Ascending aorta (tissue), 2 donors: ENCODE measurements at places on chromosomes 13 and 19. TPM values are rescaled to one million over a fixed set of nuclear protein-coding genes. Genes with fewer than 3 reads are reported as not detected.
A peak's percentile ranks its signal among the peaks of the same experiment; 100 is the strongest.

DNA sequence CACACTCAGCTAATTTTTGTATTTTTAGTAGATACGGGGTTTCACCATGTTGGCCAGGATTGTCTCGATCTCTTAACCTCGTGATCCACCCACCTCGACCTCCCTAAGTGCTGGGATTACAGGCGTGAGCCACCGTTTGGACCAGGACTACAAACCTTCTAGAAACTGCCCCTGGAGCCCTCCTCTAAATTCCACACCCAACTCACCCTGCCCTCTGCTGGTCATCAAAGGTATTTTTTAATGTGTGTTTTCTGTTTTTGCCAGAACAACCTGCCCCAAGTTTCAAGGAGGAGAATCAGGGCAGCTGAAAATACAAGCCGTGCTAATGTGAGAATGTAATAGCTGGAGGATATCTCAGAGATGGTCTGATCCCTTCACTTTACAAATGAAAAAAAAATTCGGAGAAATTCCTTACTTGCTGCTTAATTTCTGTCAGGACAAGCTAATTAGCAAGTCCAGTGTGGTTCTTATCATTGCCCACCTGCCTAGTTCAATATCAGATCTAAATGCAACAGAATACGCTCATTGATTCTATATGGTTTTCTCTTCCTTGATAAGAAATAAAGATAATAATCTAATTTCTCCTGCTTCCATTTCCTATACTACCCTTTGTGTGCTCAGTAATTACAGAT is 4.1 kb downstream of the ATP8A2 start:
- H3K27me3 ChIP-seq, result peaks cover 6% of the 10 kb centered on the region
- H3K4me1 ChIP-seq, result no peaks in the 10 kb centered on the region
- no peak overlapping the region for H3K4me3 ChIP-seq
- no peak for DNase-seq
- no peaks in the 10 kb centered on the region for H3K36me3 ChIP-seq

The ZIK1 gene
- total RNA-seq, result 0.53 TPM

DNA sequence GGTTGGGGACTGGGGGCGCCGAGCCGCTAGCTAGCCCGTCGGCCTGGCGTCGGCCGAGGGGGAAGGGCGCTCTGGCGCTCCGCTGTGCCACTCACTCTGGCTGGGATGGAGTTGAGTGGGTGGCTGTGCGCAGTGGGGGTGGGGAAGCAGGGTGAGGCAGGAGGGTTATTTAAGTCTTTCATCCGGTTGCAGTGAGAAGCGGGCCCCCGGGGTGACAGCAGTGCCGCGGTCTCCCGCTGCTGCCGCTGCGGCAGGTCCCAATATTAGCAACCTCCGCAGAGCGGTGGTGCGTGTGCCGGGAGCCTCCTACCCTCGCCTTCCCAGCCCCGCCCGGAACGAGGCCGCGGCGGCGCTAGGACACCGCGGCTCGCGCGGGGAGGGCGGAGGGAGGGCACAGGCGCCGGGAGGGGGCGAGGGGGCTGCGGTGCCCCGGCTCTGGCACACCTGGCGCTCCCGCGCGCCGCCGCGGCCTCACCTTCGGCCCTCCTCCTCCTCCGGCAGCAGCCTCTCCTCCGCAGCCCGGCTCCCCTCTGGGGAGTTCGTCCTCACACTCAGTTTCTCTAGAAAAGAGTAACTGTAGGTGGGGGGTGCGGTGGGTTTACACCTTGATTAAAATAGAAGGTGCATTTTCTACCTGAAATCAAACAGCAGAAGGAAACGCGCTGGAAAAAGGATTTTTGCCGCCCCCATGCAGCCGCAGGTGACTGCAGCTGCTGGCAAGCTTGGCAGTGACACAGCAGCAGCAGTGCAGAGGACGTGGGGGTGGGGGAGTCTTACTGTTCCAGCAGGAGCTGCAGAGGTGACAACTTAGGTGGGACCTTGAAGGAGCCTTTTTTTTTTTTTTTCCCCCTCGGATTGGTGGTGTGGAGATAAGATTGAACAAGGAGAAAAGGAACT is 4.5 kb downstream of the FGF9 start:
- H3K4me3 ChIP-seq, result peak overlapping the region; percentile 83
- peaks cover 5% of the 10 kb centered on the region for H3K27me3 ChIP-seq
- H3K4me1 ChIP-seq, result peaks cover 32% of the 10 kb centered on the region
- no peak overlapping the region for H3K27ac ChIP-seq

- H3K36me3 ChIP-seq, result no peaks in the 10 kb centered on the region
- H3K4me1 ChIP-seq, result no peaks in the 10 kb centered on the region
- H3K27ac ChIP-seq, result no peak overlapping the region
These were observed 1484.8 kb upstream of the MIR17HG start for GRCh38 chr13:89862691-89863036.

DNA sequence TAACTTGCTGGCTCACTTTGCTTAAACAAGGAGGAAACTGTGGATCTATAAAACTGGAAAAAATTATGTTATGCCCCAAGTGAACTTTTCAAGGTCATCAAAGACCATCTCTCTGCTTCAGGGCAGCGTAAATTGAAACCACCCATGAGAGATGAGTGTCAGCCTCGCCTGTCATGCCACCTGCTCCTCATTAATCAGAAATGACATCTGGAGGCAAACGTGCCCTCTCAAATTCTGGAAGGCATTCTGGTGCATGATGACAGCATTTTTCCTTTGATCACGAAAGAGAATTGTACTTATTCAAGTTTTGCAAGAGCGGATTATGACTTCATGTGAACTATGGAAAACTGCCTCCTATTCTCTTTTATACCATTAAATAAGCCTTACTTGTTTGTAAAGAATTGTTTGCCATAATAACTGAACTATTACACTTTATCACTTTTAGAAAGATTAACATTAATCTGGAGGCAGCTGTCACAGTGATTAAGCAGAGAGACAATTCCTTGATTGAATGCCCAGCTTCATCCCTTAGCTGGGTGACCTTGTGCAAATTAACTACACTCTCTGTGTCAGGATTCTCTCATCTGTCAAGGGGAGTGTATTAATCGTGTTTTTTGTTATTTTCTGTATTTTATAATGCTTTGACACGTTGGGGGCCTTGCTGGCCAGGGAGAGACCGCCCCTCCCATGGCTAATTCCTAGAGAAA is 17.0 kb upstream of the SACS start:
- no peak overlapping the region for H3K4me3 ChIP-seq
- no peak for DNase-seq

- H3K27ac ChIP-seq, result no peak overlapping the region
- no peak for DNase-seq
- no peaks in the 10 kb centered on the region for H3K27me3 ChIP-seq
- no peak overlapping the region for H3K4me3 ChIP-seq
These were observed 173.3 kb downstream of the USP12 start for GRCh38 chr13:26998292-26998691.

DNA sequence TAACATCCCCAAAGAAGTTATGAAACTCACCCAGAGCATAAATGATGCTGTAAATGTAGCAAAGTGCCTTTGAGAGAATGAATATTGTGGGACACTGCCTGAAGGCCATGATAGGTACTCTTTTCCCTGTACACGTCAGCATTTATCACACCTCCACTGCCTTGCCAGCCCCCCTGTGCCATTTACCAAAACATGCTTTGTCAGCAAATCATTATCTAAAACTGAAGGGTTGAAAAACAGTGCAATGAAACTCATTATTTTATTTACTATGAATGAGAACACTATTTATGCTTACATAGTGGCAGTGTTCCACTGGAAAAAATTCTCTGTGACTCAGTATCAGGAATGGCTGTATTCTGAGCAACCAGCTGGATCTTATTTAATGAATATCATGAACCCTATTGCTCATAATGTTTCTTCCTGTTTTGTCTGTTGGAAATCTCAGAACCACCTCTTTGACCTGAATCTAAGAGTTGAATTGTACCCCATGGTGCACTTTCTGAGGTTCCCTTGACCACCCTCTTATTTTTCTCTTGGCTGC is 564.1 kb downstream of the DCT start:
- no peaks in the 10 kb centered on the region for H3K27me3 ChIP-seq
- no peaks in the 10 kb centered on the region for H3K36me3 ChIP-seq
- no peak for DNase-seq
- no peak overlapping the region for H3K27ac ChIP-seq

DNA sequence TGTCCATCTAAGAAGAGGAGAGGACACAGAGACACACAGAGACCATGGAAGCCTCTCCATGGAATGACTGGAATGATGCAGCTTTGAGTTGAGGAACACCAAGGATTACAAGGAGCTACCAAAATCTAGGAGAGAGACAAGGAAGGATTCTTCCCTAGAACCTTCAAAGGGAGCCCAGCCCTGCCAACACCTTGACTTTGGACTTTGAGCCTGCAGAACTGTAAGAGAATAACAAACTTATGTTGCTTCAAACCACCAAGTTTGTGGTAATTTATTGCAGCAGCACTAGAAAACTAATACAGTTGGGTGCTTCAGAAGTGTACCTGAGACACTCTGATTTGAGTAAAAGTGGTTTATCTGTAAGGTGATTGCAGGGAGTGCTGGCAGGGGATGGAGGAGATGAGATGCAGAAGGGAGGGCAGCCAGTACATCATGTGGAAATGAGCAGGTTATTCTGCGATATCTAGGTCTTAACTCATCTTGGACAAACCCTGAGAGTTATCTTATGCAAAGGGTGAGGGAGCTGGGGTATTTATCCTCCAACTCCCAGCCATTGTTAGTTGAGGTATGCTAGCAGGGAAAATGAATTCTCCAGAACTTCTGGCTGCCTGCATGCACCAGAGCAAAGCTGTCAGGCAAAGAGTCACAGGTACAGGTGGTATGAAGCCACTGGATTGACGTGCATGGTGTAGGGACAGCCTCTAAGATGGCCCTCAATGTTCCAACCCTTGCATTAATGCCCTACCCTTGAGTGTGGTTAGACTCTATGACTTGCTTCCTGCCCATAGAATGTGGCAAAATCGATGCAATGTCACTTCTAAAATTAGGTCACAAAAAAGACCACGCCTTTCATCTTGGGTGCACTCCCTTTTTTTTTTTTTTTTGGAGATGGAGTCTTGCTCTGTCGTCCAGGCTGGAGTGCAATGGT is 31.3 kb upstream of the ADGRL1 start:
- DNase-seq, result no peak
- H3K4me3 ChIP-seq, result no peak overlapping the region
- no peaks in the 10 kb centered on the region for H3K27me3 ChIP-seq
- H3K36me3 ChIP-seq, result no peaks in the 10 kb centered on the region
- H3K27ac ChIP-seq, result no peak overlapping the region

- no peaks in the 10 kb centered on the region for H3K36me3 ChIP-seq
- DNase-seq, result no peak
- no peaks in the 10 kb centered on the region for H3K27me3 ChIP-seq
- no peaks in the 10 kb centered on the region for H3K4me1 ChIP-seq
These were observed 485.4 kb downstream of the RFC3 start for GRCh38 chr13:34303346-34303745.

The FNDC3A gene
- 22.7 TPM for total RNA-seq

DNA sequence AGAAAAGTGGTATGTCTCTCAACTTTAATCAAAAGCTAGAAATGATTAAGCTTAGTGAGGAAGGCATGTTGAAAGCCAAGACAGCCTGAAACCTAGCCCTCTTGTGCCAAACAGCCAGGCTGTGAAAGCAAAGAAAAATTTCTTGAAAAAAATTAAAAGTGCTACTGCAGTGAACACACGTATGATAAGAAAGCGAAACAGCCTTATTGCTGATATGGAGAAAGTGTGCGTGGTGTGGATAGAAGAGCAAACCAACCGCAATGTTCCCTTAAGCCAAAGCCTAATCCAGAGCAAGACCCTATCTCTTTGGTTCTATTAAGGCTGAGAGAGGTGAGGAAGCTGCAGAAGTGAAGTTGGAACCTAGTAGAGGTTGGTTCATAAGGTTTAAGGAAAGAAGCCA is 96.4 kb downstream of the ZDHHC20 start:
- no peaks in the 10 kb centered on the region for H3K36me3 ChIP-seq
- DNase-seq, result no peak
- H3K4me3 ChIP-seq, result no peak overlapping the region
- H3K27me3 ChIP-seq, result no peaks in the 10 kb centered on the region
- H3K27ac ChIP-seq, result no peak overlapping the region
- no peaks in the 10 kb centered on the region for H3K4me1 ChIP-seq

DNA sequence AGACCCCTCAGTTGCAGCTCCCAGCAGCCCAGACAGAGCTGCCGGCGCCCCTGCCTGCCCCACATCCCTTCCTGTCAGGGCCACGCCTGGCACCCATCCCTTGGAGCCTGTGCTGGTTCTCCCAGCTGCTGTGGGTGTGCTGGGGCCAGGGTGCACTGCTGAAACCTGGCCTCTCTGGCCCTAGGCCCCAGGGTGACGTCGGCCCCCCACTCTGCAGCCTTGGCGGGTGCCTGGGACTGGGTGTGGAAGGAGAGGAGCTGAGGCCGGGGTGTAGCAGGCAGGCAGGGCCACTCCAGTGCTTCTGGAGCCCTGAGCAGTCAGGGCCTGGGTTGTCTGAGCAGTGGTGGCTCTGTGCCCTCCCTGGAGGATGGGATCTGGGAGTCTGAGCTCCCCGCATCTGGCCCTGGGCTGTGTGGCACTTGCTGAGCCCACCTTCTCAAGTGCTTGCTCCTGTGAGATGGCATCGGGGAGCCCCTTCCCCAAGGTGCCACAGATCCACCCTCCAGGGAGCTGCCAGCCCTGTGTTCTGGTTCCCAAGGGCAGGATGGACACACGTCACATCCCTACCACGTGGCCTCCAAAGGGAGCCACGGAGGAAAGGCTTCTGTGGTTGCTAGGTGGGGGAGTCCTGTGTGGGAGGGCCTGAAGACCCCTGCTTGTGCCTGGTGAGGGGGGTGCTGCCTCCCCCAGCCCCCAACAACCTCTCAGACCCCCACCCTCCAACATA is 5.2 kb downstream of the PLEKHJ1 start:
- no peak for DNase-seq
- H3K27ac ChIP-seq, result no peak overlapping the region
- no peaks in the 10 kb centered on the region for H3K27me3 ChIP-seq

The SLAIN1 gene
- 7.1 TPM for total RNA-seq
